PC-9 (cell line): ENCODE measurements at places on chromosomes 11 and 22. TPM values are rescaled to one million over a fixed set of nuclear protein-coding genes. Genes with fewer than 3 reads are reported as not detected.

Gene JHY
- total RNA-seq, result 4.6 and 6.2 TPM in 2 replicates

- DNase-seq, result no peak
Measured at GRCh38 chr11:9662273-9662672, 1.6 kb upstream of the SWAP70 start.

Gene TYR
- total RNA-seq, result not detected in 2 replicates

Gene LYVE1
- total RNA-seq, result not detected in 2 replicates

- no peak for DNase-seq
Measured at GRCh38 chr22:26448941-26449340, 19.9 kb downstream of the ASPHD2 start.

Gene OR52E2
- total RNA-seq, result not detected in 2 replicates

GRCh38 chr11:73393479-73394415, 17.5 kb downstream of the RELT start:
- peak; percentile 52 for DNase-seq

Gene CHST1
- total RNA-seq, result not detected in 2 replicates

- DNase-seq, result no peak
Measured at GRCh38 chr11:48017105-48017830, 36.9 kb downstream of the PTPRJ start.

DNA sequence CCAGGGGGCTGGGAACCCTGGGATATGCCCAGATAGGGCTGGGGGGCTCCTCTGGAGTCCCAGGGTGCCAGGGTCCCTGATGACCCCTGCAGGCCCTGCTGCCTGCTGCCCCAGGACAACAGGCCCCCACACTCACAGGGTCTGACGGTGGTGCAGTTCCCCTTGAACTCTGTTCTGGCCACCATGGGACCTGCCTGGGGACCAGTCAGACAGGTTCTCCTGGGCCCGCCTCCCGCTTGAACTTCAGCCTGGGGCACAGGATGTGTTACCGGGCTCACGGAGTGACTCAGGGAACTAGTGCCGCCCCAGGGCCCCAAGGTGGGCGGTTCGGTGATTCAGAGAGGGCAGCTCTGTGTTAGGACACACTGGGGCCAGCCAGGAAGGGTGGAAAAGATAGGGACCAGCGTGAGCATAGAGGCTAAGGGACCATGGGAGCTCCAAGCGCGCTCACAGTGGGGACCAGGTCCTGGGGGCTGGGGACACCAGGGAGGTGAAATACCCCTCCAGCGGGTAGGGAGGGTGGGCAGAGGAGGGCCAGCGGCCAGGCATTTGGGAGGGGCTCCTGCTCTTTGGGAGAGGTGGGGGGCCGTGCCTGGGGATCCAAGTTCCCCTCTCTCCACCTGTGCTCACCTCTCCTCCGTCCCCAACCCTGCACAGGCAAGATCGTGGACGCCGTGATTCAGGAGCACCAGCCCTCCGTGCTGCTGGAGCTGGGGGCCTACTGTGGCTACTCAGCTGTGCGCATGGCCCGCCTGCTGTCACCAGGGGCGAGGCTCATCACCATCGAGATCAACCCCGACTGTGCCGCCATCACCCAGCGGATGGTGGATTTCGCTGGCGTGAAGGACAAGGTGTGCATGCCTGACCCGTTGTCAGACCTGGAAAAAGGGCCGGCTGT, 21.5 kb upstream of the TXNRD2 start:
- DNase-seq, result peak; percentile 88

DNA sequence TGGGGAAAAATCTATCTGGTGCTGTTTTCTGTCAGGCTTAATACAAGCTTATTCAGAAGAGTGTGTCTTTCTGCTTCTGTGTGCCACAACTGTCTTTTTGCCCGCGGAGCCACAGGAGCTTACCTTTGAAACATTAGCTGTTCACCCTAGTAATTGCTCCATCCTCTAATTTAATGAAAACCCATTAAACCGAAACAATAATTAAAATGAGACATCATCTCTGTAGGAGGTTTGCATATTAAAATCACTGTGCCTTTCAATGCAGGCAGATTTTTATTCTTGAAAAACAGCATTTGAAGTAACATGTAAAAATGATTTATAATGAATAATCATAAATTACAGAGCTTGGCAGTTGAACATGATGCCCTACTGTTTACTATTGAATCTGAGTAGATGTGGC, 102.3 kb downstream of the NELL1 start:
- DNase-seq, result no peak

Gene OR52B6
- not detected in 2 replicates for total RNA-seq

GRCh38 chr11:109667719-109668118, 245.7 kb downstream of the C11orf87 start:
- DNase-seq, result no peak

- no peak for DNase-seq
Measured at GRCh38 chr11:130765406-130765805, 150.9 kb downstream of the SNX19 start.

DNA sequence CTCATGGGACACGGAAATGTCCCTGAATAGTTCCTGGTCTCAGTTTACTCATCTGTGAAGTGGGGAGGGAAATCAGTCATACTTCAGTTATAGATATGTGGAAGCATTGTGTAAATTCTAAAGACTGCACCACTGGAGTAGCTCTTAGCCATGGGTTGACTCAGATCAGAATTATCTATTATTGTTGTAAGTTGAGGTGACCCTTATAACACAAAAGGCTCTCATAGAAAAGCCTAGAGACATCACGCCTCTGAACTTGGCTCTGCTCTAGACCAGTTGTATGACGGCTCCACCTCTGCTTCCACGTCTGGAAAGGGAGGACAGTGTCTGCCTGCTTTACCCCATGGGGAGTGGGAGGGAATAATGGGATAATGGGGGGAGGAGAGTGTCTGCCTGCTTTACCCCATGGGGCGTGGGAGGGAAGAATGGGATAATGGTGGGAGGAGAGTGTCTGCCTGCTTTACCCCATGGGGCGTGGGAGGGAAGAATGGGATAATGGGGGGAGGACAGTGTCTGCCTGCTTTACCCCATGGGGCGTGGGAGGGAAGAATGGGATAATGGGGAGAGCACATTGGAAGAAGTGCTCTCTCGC, 98.2 kb downstream of the AMOTL1 start:
- DNase-seq, result no peak

DNA sequence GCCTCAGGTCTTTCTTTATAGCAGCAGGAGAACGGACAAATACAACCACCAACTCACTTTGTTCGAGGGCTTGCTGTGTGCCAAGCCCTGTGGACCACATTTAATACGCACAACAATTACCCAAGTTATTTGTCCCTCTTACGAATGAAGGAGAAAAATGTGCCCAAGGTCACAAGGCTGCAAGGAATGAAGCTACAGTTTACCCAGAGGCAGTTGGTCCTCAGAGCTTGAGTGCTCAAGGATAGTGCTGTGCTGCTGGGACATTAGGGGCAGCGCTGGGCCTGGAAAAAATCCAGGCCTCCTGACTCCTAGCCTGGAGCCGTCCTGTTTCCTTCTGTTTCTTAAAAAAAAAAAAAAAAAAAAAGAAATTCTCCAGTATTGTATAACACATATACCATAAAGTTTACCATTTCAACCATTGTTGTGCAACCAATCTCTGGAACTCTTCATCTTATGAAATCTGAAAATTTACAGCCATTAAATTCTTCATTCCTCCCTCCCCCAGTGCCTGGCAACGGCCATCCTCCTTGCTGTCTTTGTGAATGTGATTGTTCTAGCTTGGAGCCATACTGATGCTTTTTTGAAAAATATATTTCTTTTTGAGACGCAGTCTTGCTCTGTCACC, 1.0 kb upstream of the C11orf86 start:
- DNase-seq, result peak; percentile 59

Gene AQP11
- 1.1 and 1.4 TPM in 2 replicates for total RNA-seq

DNA sequence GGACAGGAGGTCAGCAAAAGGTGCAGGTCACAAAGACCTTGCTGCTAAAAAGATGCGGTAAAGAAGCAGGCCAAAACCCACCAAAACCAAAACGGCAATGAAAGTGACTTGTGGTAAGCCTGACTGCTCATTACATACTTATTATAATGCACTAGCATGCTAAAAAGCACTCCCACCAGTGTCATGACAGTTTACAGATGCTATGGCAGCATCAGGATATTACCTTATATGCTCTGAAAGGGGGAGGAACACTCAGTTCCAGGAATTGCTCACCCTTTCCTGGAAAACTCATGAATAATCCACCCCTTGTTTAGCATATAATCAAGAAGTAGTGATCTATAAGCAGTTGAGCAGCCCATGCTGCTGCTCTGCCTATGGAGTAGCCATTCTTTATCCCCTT, 45.2 kb upstream of the SLC5A12 start:
- DNase-seq, result no peak

- no peak for DNase-seq
Measured at GRCh38 chr11:6747097-6747668, 24.6 kb downstream of the OR2AG2 start.

GRCh38 chr11:88175569-88176075, 379 bp upstream of the RAB38 start:
- DNase-seq, result no peak

DNA sequence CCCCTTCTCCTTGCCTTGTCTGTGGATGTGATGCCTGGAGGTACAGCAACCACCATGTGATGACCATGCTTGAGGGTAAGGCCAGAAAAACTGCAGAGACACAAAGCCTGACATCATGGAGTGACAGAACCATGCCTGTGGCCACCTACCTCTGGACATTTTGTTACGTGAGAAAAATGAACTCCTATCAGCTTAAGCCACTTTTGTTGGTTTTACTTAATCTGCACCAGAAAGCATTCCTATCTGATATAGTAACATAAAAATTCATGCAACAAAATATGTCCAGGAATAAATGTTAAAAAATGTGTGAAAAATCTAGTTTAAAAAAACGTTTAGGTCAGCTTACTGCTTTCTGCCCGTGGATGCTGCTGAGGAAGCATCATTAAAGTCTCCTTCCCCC, 42.6 kb upstream of the P4HA3 start:
- no peak for DNase-seq

Gene OR56A1
- total RNA-seq, result not detected in 2 replicates

GRCh38 chr11:133526790-133527189, 5.5 kb downstream of the OPCML start:
- DNase-seq, result no peak

DNA sequence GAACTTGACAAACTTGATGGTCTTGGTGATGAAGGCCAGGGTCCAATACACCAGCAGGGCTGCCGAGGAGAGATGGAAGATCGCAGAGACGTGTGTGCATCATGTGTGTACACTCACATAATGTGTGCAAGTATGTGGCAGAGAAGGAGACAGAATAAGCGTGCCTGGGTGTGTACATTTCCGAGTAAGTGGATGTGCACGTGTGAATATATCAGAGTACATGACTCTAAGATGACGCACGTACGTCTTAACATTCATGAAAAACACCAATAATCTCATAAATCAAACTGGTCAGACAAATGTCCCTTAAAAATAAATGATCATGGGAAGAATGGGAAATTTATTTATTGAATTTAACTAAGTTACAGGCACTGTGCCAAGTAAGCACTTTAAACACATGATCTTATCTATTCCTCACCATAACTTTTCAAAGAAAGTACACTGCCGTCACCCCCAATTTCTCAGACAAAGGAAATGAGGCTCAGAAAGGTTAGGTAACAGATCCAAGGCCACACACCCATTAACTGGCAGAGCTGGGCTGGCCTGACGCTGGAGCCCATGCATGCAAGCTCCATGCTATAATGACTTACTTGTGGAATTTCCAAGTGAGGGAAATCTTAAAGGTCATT, 13.0 kb downstream of the ABCC8 start:
- DNase-seq, result no peak

DNA sequence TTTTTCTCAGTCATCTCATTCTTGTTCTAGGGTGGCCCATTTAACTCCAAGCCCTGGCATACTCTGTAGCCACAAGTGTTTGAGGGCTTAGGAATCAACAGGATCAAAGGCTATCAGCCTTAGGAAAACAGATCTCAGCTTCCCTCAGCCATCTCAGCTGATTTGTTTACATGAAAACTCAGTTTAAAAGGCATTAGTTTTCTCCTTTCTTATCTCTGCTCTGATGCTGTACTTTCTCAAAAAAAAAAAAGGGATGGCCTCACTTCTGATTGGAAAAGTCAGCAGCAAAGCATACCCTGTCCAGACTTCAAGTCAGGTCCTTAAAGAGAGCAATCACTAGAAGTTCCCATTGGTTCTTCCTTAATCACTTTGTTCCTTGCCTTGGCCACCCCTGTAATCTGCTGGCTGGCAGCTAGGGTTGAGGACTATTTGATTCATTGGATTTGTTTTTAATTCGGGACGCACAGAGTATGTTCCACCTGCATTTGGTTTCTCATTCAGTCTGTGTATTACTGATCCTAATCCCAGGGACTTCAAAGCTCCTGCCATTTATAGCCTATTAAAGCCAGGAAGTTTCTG, 102.8 kb downstream of the EXT2 start:
- DNase-seq, result no peak

- DNase-seq, result no peak
Measured at GRCh38 chr11:117919781-117920221, 9.4 kb downstream of the TMPRSS13 start.

- DNase-seq, result no peak
Measured at GRCh38 chr11:43708776-43709175, 28.2 kb downstream of the HSD17B12 start.

Gene RAB36
- 5.8 and 6.8 TPM in 2 replicates for total RNA-seq

DNA sequence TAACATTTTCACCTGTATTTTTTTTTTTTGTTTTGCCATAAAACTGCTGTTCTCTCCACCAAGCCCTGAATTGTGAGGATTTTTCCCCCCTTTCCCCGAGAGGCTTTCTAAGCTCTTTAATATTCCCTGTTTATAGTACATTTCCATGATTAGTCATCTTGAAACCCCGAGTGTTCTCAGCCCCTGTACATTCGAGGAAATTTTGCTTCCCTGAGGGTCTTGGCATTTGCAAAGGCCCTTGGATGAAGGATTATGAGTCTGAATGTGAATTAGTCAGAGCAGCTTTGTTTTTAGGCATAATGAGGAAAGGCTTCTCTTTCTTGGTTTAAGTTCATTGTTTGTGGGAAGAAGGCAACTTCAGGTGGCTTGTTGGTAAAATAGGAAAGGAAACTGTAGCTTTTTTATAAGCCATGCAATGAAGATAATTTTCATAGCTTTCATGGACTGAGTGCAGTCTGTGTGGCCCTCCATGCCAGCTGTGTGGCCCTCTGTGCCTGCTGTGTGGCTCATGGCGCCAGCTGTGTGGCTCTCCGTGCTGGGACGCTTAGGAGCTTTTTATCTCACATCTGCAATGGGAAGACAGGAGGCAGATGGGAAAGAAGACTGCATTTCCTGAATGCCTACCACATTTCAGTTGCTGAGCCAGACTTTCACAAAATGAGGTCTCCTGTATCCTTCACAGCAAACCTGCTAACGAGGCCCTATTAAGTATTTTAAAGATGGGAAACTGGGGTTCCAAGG, 129.0 kb downstream of the TEAD1 start:
- DNase-seq, result no peak
